GM23338 (cell line): ENCODE measurements at places on chromosomes 6 and 20. TPM values are rescaled to one million over a fixed set of nuclear protein-coding genes. Genes with fewer than 3 reads are reported as not detected.

Gene CLVS2
- total RNA-seq: 0.27 and 0.66 TPM in 2 replicates

DNA sequence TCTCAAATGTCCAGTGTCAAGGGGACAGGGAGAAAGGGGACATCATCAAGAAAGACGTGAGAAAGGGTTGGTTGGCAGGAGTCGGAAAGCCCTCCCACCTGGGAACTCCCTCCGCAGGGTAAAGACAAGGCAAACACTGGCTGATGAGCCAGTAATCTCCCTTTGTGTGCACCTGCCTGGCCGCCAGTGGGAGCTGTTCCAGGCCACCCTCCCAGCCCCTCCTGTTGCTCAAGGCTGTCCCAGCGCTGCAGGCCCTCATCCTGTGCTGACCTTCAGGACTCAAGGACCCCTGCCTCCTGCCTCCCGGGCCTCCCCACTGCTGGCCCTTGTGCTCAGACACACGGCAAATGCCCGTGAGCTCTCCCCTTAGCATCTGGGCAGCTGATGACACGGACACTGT lies 7.4 kb downstream of the FRMD1 start:
- H3K4me3 ChIP-seq: no peak overlapping the region
- no peaks in the 10 kb centered on the region for H3K4me1 ChIP-seq
- H3K36me3 ChIP-seq: no peaks in the 10 kb centered on the region
- H3K27me3 ChIP-seq: no peaks in the 10 kb centered on the region

DNA sequence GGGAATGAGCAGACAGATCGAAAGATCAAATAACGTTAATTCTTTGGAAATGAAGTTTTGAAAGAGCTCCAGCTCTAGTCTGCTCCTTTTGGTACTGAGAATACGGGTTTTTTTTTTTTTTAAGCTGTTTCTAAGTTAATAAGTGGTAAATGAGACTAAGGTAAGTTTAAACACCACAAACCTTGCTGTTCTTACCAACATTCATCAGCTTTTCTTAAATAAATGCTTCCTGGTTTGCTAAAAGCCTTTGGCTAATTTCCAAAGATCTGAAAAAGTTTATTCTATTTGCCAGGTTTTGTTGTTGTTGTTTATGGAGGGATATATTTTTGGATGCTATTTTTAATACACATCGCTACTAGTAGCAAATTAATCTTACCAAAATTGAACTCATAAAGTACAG lies 55.1 kb upstream of the STXBP5 start:
- no peak for DNase-seq
- H3K36me3 ChIP-seq: no peaks in the 10 kb centered on the region
- no peak overlapping the region for H3K4me3 ChIP-seq

DNA sequence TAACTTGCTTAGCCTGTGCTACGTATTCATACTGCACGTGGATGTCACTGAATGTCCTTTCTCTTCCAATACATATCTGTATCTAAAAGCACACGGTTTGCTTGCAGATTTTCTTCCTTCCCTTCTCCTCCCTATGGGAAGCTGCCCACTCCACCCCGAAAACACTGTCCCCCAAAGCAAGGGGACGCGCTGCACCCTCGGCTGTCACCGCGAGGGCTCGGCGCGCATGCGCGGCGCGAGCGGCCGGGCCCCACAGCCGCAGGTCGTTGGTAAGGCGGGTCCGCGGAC lies 659 bp downstream of the TMX4 start:
- DNase-seq: peak; percentile 72
- H3K36me3 ChIP-seq: no peaks in the 10 kb centered on the region

DNA sequence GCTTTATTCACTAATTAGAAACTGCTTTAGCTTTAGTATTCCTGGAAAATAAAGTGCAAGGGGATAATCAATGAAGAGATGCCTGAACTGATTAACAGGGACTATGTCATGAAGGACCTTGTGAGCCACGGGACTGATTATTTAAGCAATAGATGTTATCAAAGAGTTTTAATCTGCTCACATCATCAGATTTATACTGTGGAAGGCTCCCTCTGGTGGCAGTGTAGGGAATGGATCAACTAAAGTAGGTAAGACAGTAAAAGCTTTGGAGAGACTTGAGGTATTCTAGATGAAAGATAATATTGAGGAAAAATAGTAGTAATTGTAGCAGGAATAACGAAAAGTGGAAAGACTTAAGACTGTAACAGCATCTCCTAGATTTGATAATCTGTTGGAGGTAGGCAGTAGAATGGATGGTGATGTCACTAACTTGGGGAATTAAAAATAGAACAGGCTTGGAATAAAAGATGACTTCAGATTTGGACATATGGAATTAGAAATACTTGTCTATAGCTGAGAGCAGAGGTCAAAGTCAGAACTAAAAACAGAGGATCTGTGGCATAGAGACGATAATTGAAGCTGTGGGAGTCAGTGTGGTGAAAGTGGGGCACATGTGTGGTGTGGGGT lies 80.3 kb upstream of the HTR1E start:
- peak; percentile 82 for DNase-seq
- no peak overlapping the region for H3K4me3 ChIP-seq
- H3K4me1 ChIP-seq: no peaks in the 10 kb centered on the region; the same call in 1 of the 2 replicates
- H3K27ac ChIP-seq: no peak overlapping the region
- H3K36me3 ChIP-seq: no peaks in the 10 kb centered on the region
- no peaks in the 10 kb centered on the region for H3K27me3 ChIP-seq

GRCh38 chr6:168844821-168845609 lies 404.0 kb downstream of the SMOC2 start:
- no peaks in the 10 kb centered on the region for H3K4me1 ChIP-seq
- H3K27ac ChIP-seq: no peak overlapping the region
- DNase-seq: no peak
- H3K36me3 ChIP-seq: no peaks in the 10 kb centered on the region

DNA sequence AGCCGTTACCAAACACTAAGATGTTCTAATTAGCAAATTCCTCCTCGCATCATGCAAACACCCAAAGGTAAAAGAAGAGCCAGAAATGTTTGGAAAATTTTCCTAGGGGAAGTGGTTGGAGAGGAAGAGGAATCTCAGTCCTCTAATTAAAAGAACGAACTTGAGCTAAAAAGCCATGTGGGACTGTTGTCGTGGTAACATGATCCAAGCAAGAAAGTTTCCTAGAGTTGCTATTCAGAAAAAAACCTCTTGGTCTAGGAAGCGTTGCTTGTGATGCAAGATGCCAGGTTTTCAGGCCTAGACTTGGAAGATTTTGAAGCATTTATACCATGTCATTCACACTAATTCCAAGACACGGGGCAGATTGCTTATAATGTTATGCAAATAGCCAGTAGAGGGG lies 106.8 kb upstream of the DOK5 start:
- H3K4me1 ChIP-seq: peaks cover 20% of the 10 kb centered on the region
- DNase-seq: peak; percentile 66
- H3K4me3 ChIP-seq: no peak overlapping the region
- H3K27ac ChIP-seq: no peak overlapping the region
- H3K27me3 ChIP-seq: no peaks in the 10 kb centered on the region
- no peaks in the 10 kb centered on the region for H3K36me3 ChIP-seq

- peak overlapping the region; percentile 85; the same call in 1 of the 2 replicates for H3K27ac ChIP-seq
- peak; percentile 70 for DNase-seq
- no peaks in the 10 kb centered on the region for H3K36me3 ChIP-seq
These were observed 700 bp upstream of the LAMA5 start for GRCh38 chr20:62367633-62368391.

Gene BTNL2
- total RNA-seq: not detected in 2 replicates

Gene GJA10
- not detected in 2 replicates for total RNA-seq

DNA sequence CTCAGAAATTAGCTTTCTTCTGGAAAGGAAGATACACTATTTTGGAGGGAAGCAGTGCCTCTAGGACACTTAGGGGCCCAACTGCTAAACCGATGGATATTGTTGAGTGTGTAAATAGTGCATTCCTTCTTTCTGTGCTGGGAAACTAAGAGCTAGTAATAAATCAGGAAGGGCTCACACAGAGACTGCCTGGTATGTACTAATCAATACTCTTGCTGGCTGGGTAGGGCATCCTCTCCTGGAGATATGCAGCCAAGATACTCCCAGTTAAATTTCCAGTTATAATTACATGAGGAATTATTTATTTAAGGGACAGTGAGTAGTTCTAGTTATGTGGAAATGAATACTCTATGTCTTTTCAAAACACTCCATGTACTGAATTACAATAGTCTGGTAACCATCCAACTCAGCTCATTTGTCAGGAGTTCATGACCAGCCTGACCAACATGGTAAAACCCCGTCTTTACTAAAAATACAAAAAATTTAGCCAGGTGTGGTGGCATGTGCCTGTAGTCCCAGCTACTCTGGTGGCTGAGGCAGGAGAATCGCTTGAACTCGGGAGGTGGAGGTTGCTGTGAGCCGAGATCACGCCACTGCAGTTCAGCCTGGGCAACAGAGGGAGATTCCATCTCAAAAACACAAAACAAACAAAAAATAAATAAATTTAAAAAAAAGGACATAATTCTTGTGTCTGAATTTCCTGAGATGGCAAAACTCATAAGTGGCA lies 100.0 kb downstream of the OR2B2 start:
- no peaks in the 10 kb centered on the region for H3K27me3 ChIP-seq
- H3K4me3 ChIP-seq: peak overlapping the region; percentile 21; the same call in 1 of the 2 replicates

Gene SLC52A3
- total RNA-seq: 3.6 and 4.5 TPM in 2 replicates

- DNase-seq: no peak
- H3K36me3 ChIP-seq: no peaks in the 10 kb centered on the region
- H3K27me3 ChIP-seq: no peaks in the 10 kb centered on the region
- no peak overlapping the region for H3K27ac ChIP-seq
- no peaks in the 10 kb centered on the region for H3K4me1 ChIP-seq
These were observed 49.7 kb downstream of the SYNE1 start for GRCh38 chr6:152587473-152587872.

DNA sequence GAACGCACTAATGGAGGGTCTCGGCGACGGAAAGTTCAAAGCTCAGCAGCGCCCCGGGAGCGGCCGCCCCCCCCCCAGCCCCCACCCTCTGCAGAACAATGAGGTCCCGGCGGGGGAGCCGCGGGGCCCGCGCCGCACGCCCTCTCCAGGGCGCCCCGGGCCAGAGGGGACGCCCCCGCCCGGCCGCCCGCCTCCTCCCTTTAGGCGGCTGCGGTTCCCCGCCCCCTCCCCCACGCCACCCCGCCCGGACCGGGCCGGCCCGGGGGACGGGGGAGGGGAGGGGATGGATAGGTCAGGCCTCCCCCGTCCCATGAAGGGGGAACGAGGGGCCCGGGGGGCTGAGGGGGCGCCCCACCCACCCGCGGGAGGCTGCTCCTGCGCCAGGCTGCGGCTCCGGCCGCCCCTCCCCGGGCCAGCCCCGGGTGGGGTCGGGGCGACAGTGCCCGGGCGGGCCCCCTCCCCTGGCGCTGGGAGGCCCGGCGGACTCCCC lies 1.5 kb downstream of the NOL4L start:
- peaks cover 31% of the 10 kb centered on the region for H3K4me1 ChIP-seq
- H3K27me3 ChIP-seq: peaks cover 53% of the 10 kb centered on the region
- H3K27ac ChIP-seq: no peak overlapping the region
- peak; percentile 55 for DNase-seq
- H3K36me3 ChIP-seq: no peaks in the 10 kb centered on the region

DNA sequence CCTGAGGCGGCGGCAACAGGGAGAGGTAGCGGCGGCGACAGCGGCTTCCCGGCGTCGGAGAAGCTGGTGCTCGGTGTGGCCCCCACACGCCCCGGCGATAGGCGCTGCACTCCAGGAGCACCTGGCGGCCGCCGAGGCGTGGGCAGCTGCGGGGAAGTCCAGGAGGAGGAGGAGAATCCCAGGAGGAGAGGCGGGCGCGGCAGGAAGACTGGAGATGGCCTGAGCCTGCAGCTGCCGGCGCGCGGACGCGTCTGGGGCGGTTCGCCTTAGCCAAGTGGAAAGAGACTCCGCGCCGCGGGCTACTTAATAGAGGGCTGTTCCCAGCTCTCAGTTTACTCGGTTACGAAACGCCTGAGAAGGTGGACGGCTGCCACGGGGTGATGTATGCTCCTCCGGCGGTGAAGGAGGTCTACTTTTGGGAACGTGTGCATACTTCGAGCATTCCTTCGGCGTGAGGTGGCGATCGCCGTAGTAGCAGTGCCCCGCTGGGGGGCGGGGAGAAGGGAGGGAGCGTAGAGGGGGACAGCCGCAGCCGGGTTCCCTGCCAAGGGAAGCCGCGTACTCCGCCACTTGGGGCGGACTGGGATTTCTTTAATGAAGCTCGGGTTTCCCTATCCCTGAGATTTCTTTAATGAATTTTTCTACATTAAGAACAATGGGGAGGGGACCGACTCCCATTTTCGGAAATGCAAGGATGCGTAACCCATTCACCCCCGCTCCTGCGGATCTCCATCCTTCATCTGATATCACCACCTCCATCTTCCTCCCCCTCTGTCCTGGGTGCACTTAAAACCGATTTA lies at the start of gene COL12A1:
Gene COL12A1 (minus strand): TSS at position 278 of the 800 bp plus-strand sequence. CDS start 3,261 bp downstream, outside the sequence.
- no peaks in the 10 kb centered on the region for H3K36me3 ChIP-seq
- H3K4me3 ChIP-seq: peak within 1 kb of the TSS; percentile 80
- peaks cover 34% of the 10 kb centered on the region for H3K4me1 ChIP-seq
- DNase-seq: peak; percentile 90
- peaks cover 87% of the 10 kb centered on the region for H3K27me3 ChIP-seq
- H3K27ac ChIP-seq: no peak within 1 kb of the TSS

DNA sequence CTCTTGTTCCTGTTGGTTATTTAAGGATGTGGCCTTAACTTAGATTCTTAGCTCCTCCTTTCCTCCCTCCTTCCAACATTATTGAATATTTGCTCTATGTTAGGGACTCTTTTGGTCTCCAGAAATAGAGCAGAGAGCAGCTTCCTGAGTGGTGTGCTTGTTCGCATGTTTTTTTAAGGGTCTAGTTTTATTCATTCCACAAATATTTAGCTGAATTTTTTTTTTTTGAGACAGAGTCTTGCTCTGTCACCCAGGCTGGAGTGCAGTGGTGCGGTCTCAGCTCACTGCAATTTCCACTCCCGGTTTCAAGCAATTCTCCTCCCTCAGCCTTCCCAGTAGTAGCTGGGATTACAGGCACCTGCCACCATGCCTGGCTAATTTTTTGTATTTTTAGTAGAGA lies 169.2 kb downstream of the ZFAND3 start:
- H3K27me3 ChIP-seq: no peaks in the 10 kb centered on the region
- H3K27ac ChIP-seq: no peak overlapping the region
- H3K36me3 ChIP-seq: no peaks in the 10 kb centered on the region

DNA sequence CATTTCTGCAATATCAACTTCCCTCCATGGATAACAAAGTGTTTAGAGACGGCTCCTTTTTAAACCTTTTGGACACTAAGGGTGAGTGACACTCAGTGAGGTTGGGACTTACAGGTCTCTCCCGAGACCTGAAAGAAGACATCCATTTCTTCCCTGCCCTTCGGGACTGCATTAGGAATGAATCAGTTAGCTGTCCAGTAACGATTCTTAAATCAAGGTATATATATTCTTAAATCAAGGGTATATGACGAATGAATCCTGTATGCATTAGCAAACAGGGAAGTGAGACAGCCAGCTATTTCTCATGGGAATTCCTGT lies 52.9 kb downstream of the EDN1 start:
- no peaks in the 10 kb centered on the region for H3K27me3 ChIP-seq
- DNase-seq: no peak
- no peak overlapping the region for H3K4me3 ChIP-seq
- H3K36me3 ChIP-seq: no peaks in the 10 kb centered on the region
- H3K27ac ChIP-seq: no peak overlapping the region

- DNase-seq: no peak
- H3K4me3 ChIP-seq: no peak overlapping the region
- H3K4me1 ChIP-seq: no peaks in the 10 kb centered on the region
These were observed 763.9 kb downstream of the HACE1 start for GRCh38 chr6:104095661-104096416.

GRCh38 chr20:53322651-53323050 lies 271.0 kb downstream of the ZNF217 start:
- no peak overlapping the region for H3K27ac ChIP-seq
- no peaks in the 10 kb centered on the region for H3K27me3 ChIP-seq
- no peak overlapping the region for H3K4me3 ChIP-seq
- no peak for DNase-seq
- H3K36me3 ChIP-seq: peaks cover 3% of the 10 kb centered on the region; the same call in 1 of the 2 replicates
- H3K4me1 ChIP-seq: peaks cover 4% of the 10 kb centered on the region; the same call in 1 of the 2 replicates
